Endothelial cell (in vitro differentiated cells): ENCODE measurements at places on chromosomes 1 and 21. TPM values are rescaled to one million over a fixed set of nuclear protein-coding genes. Genes with fewer than 3 reads are reported as not detected.

BEND5 gene
- 9.1 TPM for total RNA-seq

MRAP gene
- total RNA-seq: not detected

MYOG gene
- 15.7 TPM for total RNA-seq

FCRL1 gene
- not detected for total RNA-seq

FAM177B gene
- total RNA-seq: not detected

DNA sequence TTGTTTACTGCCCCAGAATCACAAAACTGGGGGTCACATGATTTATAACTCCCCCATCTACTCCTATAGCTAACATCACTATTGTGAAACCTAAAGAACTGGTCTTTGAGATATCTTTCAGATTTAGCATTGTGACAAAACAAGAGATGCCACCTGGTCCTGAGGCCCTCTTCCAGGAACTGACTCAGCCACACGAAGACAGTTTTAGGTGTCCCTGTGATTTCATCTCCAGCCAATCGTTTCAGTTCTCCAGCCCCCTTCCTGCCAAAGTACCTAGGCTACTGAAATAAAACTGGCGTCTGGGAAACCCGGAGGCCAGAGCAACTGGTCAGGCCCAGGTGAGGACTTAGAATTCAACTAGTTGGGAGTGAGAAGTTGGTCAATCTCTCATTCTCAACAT is 36.6 kb downstream of the TBX19 start:
- DNase-seq: no peak

- DNase-seq: peak; percentile 27
Measured at GRCh38 chr1:19811206-19811851, 3.8 kb downstream of the RNF186 start.

GRCh38 chr21:31092832-31093625 is 54.8 kb upstream of the KRTAP19-8 start:
- no peak for DNase-seq

DNA sequence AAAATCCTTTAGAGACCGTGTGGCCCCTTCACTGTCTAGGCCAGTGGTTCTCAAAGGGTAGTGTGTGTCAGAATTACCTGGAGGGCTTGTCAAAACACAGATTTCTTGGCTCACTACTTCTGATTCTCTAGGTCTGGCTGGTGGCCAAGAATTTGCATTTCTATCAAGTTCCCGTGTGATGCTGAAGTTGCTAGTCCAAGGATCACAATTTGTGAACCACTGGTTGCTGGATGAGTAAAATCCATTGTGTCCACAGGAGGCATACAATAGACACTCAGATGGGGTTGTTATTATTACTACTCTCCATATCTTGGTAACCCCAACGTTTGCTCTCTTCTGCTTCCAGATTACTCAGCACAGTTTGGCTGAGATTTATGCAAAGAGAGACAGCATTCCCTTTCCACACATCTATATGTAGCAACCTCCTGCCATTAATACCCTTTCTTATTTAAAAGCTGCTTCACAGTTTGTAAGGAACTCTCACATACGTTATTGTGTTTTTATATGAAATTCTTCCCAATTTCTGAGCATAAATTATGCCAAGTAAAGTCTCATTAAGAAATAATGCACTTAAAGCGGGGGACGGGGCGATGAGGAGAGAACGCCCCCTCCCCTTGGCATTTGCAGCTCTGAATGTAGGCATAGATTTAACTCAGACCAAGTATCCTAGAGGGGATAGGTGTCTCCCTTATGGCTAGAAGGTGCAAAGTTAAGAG is 720 bp upstream of the TMCC2 start:
- no peak for DNase-seq

DNA sequence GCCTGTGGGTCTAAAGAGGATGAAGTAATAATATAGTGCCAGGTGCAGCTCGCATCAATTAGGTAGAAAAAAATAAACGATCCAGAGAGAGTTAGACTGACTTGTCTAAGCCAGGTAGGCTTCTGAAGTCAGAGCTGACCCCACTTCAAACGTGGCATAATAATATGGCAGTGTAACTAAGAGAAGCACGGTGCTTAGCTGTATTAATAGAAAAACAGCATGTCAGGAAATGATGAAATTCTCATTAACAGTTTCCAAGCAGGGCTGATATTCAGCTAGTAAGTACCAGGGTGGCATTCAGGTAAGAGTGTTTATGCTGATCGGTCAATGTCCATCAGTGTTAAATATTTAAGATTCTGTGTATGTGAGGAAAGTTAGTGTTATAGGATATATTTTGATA is 145.8 kb upstream of the SAMSN1 start:
- no peak for DNase-seq

DNA sequence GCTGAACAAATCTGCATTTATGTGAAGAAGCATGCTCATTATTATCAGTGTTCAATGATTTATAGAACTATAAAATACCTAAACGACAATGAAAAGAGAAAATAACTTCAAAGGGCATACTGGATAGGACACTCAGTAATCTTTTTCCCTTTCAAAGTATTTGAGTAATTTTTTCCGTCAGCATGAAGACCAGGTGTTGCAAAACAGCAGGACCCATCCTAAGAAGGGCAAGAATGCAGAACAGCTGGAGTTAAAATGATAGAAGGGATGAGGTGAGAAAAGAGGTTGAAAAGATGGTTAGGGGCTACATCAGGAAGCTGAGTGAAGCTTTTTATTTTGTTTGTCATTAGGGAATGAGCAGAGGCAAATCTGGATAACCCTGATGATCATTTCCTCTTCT is 7.1 kb upstream of the RGS18 start:
- no peak for DNase-seq
